Stimulated activated CD4-positive, alpha-beta T cell treated with anti-CD3 and anti-CD28 coated beads, Interleukin-15, amount 100 ng/mL, for 48 hours (primary cell): ENCODE measurements at places on chromosomes 13 and 19.

- DNase-seq: no peak
Measured at GRCh38 chr19:40380199-40381037, 9.6 kb downstream of the HIPK4 start.

DNA sequence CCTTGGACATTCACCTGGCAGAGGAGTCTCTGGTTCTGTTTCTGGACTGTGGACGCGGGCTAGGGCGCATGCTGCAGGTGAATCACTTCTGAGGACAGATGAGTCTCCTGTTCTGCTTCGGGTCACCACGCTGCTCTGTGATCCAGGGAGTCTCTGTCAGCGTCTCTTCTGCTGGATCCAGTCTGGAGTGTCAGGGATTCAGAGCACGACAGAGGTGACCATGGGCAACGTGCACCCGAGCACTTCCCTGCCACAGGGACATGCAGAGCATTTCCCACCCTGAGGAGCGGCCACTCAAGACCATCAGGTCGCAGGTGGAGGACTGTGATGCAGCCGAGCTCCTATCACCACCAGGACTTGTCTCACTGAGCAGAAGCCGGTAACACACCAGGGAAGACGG is 24.4 kb upstream of the LILRA2 start:
- no peak for DNase-seq

GRCh38 chr13:41928323-41928722 is 32.6 kb downstream of the VWA8 start:
- no peak for DNase-seq

DNA sequence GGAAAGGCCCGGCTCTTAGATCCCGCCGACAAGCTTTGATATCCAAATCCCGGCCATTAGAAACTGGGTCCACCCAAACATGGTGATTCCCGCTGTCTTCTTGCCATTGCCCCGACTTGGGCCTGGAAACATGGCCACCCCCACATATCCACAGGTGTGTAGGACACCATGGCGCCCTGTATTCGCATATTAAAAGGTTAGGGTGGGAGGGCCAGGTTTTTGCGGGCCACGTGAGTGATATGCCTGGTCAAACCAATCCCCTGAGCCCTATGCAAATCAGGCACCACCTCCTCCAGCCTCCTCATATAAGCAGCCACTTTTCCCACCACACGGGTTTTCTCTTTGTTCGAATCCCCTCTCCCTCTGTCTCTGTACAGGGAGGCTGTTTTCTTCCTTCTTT is 766.4 kb downstream of the UQCRFS1 start:
- DNase-seq: no peak

DNA sequence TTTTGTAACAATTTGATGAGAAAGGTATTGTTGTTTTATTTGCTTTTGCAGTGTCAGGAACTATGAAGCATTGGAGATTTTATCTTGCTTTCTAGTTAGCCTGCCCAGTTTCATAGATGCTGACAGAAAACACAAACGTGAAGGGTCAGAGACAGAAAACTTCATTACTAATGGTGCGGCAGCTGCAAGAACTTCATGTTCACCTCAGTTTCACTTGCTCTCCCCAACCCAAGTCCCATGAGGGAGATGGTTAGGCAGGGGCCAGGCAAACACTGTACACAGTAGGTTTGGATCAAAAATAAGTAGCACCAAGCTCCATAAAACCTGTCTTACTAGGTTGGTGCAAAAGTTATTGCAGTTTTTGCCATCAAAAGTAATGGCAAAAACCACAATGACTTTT is 550.2 kb upstream of the MIR17HG start:
- no peak for DNase-seq

DNA sequence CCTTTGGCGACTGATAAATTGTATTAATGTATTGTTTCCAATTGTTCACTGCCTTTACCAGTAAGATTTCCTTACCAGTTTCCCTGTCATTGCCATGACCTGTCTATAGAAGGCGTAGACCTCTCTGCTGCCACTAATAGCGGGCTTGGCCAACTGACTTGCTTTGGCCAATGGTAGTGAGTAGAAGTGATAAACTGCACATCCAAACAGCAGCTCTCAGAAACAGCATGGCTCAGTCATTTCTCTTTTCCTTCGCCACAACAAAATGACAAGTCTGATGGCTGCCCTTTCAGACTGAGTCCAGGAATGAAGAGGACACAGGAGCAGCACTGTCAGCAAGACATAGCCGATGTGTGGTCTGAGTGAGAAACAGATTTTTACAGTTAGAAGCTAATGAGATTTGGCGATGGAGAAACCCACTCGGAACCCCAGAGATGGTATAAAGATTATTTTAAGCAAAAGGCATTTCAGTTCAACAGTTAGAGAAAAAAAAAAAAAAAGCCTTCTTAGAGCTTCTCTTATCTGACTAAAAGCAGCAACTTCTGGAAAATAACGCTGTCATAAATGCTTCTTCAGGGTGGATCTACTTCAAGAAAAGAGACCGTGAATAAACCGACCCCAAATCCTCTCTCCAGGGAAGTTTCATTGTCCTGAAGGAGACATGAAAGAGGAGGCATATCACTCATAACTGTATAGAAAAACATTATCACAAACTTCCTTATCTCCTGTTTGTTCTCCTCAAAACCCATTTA is 42.0 kb upstream of the TM9SF2 start:
- no peak for DNase-seq

- no peak for DNase-seq
Measured at GRCh38 chr19:33634361-33635091, 12.8 kb downstream of the CHST8 start.

GRCh38 chr13:113029487-113030258 is 60.7 kb downstream of the MCF2L start:
- DNase-seq: peak; percentile 28

GRCh38 chr19:48867123-48867745 is 1.2 kb downstream of the PLEKHA4 start:
- DNase-seq: no peak

- no peak for DNase-seq
Measured at GRCh38 chr19:11699931-11700794, 38.6 kb downstream of the ZNF823 start.

- DNase-seq: no peak
Measured at GRCh38 chr19:45419396-45419795, 4.3 kb downstream of the ERCC1 start.

GRCh38 chr19:51272183-51272810 is 21.4 kb downstream of the SIGLECL1 start:
- DNase-seq: no peak

DNA sequence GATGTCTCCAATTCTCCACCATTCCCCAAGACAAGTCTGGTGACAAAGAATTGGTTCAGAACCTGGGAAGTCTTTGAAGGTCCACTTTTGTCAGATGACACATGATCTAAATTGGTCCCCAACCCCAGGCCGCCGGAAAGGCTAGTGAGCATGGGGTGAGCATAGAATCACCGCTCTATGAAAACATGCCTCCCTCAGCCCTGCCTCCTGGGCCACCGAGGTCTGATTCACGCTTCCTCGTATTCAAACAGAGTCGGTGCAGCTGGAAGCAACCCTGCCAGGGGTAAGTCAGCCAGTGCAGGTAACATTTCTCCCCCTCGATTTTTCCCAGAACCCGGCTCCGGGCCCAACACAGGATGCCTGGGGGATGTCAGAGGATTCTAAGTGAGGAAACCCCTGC is 33.9 kb upstream of the KLF2 start:
- no peak for DNase-seq
